Stimulated activated CD8-positive, alpha-beta memory T cell treated with anti-CD3 and anti-CD28 coated beads, Interleukin-7, amount 100 ng/mL, for 1 hour (primary cell): ENCODE measurements at places on chromosomes 6 and 20.
A peak's percentile ranks its signal among the peaks of the same experiment; 100 is the strongest.

- no peak for DNase-seq
Observed at GRCh38 chr6:24802271-24803059, 3.7 kb upstream of the ARMH2 start.

DNA sequence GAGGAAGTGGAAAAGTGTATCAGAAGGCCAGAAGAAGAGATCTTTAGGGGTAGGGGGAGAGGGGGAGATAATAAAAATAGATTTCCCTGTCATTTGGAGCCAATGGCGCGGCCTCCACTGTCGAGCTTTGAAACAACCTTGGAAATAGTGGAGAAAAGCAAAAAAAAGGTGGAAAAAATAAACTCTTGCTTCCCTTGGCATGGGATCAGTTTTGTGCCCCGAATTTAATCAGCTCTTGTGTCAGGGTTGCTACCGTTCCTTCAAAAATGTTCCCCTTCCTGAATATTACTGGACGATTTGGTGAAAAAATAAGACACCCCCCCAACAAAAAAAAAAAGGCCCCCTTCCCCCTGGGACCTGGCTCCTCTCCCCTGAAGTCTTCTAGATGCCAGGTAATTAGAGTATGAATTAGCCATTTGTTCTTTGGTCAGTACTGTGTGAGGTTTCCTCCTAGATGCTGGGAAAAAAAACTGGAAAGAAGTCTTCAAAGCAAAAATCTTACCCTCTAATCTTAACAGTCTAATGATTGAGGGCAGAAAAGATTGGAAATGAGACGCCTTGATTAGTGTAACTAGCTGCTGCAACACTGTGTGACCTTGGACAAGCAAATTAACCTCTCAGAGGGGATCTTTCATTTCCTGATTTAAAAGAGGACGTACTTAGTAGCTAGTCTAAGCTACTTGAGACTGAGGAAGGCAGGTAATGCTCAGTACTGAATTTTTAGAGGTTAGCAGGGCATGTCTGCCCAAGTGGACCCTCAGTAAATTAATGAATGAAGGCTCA lies 872 bp upstream of the RBM39 start:
- DNase-seq, result no peak

GRCh38 chr6:159074120-159074684 lies 29.4 kb upstream of the TAGAP start:
- no peak for DNase-seq

- DNase-seq, result no peak
Observed at GRCh38 chr20:34553366-34553867, 5.1 kb upstream of the MAP1LC3A start.

- DNase-seq, result no peak
Observed at GRCh38 chr6:152298848-152299735, 338.1 kb downstream of the SYNE1 start.

DNA sequence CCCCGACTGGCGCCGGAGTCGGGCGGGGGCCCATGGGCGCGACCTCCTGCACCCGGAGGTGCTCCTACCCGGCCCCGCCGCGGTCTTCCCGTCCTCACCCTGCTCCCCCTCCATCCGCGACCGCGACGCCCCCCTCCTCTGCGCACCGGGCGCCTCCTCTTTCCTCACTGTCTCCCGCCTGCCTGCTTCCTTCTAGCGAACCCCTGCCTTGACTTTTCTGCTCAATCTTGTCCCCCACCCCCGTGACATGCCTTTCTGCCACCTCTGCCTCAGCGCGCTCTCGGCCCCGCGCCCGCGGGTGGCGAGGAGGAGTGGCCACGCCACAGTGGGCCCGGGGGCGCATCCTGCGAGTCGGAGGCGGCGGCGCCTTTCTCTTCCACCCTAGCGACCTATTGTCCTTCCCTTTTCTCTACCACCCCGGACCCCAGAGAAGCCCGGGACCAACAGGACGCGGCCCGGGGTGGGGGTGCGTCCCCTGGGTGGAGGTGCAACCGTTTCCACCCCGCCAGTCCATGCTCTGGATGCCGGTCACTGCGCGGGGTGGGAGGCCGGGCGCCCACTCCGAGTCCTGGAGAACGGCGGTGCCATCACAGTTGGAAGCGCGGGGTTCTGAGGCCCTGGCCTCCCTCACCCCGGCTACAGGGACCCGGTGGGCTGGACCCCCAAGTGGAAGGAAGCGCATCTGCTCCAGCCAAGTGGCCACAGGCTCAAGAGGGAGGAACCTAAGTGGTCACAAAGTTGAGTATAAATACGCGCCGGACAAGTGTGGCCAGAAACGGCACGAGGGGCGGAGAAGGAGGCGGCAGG lies 2.0 kb downstream of the PDE10A start:
- no peak for DNase-seq

DNA sequence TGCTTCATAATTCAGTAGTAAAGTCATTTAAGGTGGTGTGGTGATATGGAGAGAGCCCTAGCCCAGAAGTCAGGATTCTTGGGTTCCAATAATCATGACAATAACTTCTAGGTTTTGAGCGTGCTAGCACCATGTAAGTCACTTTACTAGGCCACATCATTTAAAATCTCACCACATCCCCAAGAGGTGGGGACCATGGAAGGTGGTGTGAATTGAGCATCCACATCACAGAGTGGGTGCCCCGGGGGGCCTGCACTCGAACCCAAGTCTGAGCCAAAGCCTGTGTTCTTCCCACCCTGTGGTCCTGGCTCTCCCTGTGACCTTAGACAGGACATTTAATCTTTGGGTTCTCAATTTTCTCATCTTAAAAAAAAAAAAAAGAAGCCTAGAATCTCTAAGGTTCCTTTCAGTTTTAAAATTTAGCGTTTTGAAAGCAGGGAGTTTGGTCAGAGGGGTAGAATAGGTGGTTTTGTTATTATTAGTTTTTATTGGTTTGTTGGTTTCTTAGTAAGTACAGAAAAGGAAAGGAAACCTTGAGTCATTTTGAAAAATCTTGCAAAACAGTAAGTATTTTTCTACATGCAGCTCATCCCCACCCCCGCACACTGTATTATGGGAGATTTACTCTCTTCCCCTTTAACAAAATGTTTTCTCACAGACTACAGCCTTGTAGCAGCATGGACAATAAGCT lies 26.4 kb downstream of the ARMC2 start:
- no peak for DNase-seq

- DNase-seq, result peak; percentile 96
Observed at GRCh38 chr20:49278036-49278817, at the start of gene ZNFX1. Gene ZNFX1, minus strand, starts transcription at chr20:49278057. Its CDS starts 2,218 bp downstream, at chr20:49275839.

DNA sequence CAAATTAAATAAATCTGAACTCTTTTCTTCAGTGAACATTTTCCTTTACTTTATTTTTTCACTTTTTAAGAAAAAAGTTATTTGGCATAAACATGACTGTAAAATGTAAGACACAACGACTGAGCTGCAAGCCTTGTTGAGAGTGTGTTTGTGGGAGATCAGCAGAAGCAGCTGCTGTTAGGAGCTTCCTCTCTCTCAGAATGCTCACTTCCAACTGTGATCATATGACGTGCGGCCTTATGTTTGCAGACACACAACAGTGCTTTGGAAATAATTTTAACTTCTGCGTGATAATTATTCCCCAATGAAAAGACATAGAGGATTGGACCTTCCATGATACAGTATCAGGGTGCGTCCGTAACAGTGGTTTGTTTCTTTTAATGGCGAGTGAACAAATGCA lies 104.0 kb downstream of the ARHGAP18 start:
- DNase-seq, result no peak

DNA sequence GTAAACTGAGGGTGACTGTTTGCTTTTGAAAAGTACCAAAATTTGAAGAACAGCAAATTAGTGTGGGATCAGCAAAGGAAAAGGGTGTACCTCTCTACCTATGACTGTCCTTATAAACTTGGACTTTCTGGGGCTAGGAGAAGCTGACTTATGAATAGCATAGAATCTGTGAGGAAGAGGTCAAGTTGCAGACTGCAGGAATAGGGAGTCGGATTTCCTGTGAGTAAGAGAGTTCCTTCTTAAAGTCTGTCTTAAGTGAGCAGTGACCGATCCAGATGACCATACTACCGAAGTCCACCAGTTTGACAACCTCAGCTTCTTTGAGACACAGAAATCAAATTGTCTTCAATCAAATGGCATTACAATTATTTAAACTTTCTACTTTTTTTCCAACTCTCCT lies 708.7 kb downstream of the UTRN start:
- no peak for DNase-seq

DNA sequence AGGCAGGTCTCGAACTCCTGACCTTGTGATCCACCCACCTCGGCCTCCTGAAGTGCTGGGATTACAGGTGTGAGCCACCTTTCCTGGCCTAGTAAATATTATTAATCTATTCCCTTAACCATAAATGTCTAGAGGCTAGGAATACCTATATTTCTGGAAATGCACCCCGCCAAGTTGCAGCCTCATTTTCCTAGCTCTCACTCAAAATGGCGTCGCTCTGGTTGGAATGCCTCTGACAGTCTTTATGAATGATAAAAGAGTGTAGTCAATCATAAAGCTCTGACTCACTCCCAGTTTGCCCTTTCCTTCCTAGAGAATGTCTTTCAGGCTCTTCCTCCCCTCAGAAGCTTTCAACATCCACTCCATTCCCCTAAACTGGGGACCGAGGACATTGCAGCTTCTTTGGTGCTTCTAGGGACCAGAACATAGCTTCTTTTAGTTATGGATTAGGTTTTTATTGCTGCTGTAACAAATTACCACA lies 14.1 kb upstream of the TRIM26 start:
- no peak for DNase-seq

- DNase-seq, result no peak
Observed at GRCh38 chr6:132140189-132140588, 189.0 kb upstream of the CCN2 start.

GRCh38 chr20:50121858-50122271 lies 8.9 kb upstream of the UBE2V1 start:
- no peak for DNase-seq

DNA sequence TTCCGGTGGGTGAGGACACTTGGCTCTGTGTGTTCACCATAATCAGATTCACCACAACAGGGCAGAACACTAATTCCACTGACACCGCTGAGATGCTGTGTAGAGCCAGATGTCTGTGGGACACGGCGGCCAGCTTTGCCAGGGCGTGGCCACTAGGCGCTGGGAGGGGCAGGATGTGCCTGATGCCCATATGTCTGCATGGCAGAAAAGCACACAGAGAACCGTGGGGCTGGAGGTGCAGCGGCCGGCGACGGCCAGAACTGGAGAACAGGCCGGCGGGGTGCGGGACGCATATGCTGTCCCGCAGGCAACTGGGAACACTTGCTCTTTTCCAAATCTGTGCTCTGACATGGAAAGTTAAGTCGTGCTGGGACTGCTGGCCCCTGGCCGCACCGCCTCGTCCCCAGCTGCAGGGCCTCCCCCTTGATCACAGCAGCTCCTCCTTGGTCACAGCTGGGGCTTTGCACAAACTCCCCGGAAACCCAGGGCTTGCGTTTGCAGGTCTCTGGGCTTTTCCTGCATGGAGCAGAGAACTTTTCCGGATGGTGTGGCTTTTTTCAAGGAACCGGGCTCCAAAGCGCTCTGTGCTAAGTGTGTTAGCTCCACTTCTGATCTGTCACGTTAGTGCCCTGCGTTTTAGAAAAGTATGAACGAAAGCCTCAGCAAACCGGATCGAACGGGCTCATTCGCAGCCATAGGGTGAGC lies 31.1 kb downstream of the NTSR1 start:
- DNase-seq, result no peak

- DNase-seq, result no peak
Observed at GRCh38 chr6:72316675-72317380, 305.0 kb upstream of the KCNQ5 start.

DNA sequence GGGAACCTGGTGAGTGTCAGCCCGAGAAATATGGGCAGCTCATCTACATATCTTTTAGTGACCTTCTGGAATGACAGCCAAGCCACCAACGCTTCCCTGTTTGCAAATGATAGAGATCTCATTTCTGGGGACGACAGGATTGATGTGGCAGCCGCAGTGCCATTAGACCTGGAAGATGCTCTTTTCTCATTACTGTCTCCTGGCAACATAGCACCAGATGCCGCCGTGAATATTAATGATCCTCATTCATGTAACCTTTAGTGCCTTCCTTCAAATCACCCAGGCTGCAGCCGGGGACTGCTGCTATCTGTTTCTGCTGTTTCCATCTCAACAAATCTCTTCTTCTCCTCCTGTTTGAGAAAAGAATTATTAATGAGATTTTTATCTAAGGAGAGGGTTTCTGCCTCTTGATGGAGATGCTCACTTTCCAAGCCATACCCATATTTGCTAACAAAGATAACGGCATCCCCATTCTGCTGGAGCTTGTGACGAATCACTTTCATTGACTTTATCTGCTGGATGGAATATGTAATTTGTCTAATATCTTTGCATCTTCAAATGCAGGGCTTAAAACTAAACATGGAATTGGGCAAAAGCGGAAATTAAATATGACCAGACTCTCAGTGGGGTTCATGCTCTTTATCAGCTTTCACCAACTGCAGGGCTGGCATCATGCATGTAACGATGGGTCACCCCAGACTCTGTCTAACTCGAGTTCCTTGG lies 74.8 kb upstream of the KIF16B start:
- no peak for DNase-seq

DNA sequence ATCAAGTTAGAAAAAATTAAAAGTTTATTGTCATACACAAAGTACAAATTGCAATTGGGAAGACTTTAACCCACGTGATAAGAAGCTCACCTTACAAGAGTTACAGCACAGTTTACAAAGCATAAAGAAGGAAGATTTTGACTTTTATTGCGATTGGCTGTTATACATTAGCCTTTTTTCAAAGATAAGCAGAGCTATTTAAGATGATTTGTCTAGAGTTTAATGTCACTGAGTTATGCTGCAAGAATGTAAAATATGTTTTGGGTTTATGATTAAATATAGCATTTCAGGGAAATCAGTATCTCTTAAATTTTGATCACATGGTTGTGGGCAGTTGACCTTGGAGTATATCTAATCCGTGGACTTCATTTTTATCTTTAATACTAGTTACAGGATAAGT lies 664.2 kb upstream of the PTCHD4 start:
- no peak for DNase-seq

DNA sequence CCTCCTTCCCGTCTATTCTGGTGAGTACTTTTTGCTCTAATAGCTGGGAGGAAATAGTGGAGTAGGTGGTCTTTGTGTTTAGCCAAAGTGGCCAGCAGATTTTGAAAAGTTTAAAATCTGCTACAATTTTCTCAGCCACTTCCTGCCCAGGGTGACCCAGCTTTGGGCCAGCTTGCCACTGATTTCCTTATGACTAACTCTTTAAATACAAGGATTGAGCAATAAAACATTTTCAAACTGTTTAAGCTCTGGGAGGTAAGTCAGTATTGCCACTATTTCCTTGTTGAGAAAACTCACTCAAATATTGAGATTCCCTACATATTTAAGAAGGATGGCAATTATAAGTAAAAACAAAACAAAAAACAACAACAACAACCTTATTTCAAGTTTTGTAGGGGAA lies 54.5 kb downstream of the TRMT11 start:
- no peak for DNase-seq

- DNase-seq, result no peak
Observed at GRCh38 chr20:6135347-6135746, 12.5 kb upstream of the FERMT1 start.

DNA sequence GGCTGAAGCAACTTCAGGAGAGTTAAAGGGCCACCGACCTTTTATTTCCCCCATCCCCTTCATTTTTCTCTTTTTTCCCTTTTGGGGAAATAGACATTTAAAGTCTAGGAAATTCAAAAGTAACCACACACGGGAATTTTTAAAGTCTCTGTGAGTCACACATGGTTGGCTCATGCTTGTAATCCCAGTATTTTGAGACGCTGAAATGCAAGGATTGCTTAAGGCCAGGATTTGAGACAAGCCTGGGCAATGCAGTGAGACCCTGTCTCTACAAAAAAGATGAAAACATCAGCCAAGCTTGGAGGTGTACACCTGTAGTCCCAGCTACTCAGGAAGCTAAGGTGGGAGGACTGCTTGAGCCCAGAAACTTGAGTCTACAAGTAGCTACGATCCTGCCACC lies 34.2 kb downstream of the KATNA1 start:
- no peak for DNase-seq
